ENCODE measurements at places on chromosomes 4 and X.

GRCh38 chr4:177235026-177235425 lies 74.6 kb upstream of the NEIL3 start:
- DNase-seq = no peak

DNA sequence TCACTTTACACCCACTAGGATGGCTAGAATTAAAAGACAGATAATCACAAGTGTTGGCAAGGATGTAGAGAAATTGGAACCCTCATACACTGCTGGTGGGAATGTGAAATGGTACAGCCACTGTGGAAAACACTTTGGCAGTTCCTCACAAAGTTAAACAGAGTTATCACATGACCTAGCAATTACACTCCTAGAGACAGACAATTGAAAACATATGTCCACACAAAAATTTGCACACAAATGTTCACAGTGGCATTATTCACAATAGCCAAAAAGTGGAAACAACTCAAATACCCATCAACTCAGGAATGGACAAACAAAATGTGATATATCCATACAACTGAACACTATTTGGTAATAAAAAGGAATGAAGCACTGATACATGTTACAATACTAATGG lies 5.7 kb downstream of the ZNF280C start:
- no peak for DNase-seq

GRCh38 chr4:73815145-73815544 lies 21.3 kb upstream of the CXCL6 start:
- DNase-seq = no peak

- no peak for DNase-seq
These were observed 6.0 kb downstream of the SLC2A9 start for GRCh38 chr4:10015140-10015753.

DNA sequence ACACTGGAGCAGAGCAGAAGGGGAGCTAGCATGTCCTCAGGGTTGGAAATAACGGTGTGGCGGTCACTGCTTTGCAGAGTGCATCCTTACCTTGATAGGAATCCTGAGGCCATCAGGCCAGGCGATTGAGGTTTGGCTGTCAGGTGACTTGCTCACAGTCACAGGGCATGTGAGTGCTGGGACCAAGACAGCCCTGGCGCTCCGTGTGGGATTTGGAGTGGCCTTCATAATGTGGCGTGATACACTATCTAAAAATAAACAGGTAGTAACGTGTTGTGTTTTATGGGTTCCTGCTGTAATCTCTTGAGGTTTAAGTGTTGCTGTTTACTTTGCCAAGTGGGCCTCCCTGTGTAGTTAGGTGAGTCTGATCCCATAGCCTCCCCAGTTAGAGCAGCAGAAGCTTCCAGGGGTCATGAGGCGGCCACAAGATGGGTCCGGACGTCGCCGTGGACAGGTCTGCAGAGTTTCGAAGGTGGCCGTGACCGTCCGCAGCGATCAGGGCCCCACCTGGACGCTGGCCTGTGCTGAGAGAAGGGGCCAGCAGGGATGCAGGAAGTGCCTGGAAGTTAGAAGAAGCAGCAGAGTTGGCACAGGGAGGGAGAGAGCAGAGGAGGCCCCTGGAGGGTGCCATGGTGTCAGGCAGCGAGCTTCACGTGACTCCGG lies 27.7 kb downstream of the RGS12 start:
- no peak for DNase-seq

DNA sequence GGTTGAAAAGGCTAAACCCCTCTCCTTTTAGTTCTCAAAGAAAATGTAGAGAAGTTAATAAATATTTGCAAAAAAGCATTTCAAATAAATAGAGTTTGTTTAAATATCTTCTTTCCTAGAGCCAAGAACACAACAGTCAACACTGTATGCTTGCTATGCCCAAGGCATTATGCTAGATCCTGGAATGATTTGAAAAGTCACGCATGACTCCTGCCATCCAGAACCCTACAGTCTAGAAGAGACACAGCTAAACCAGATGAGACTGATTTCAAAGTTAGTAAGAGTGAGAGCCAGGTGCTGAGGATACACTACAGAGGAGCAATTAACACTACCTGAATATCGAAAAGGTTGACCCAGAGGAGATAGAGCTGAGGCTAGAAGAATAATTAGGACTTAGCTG lies 205.8 kb downstream of the NWD2 start:
- no peak for DNase-seq

- peak; percentile 0 for DNase-seq
These were observed at the start of gene RAB9B for GRCh38 chrX:103831803-103832544. RAB9B (minus strand) TSS chrX:103832257; CDS start chrX:103825784, 6,473 bp downstream.

DNA sequence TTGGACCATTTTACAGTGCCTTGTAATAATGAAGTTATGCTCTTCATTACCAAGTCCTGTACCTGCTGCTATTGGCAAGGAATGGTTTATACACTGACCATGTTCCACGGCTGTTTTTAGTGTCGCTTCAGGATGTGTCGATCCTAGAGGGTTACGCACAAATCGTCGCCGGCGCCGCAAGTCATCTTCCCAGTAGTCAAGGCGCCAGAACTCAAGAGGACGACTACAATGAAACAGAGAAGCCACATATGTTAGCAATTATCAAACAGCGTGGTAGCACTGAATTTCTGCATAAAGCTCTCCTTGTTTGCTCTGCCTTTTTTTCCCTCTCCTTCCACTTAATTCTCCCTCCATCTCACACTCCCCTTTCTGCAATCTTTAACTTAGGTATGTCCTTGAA lies 17.0 kb downstream of the MAB21L2 start:
- no peak for DNase-seq

DNA sequence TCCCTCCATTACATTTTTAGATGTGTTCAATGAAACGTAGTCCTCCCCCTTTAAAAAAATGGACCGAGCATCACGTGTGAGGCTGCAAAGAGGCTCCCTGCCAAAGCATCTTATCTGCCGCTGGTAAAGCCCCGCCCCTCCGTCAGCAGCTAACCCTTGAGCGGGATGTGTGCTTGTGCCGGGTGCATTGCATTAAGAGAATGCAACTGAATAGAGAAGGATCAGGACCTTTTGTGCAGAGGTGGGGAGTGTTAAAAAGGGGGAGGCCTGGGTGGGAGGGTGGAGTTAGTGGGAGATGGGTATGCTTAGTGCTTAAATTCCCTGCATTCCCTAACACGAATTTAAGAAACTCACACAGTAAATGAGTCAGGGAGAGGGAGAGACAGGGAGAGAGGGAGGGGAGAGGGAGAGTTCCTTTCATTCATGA lies 66.0 kb downstream of the TBL1X start:
- peak; percentile 28 for DNase-seq

GRCh38 chrX:152202886-152203285 lies 64.5 kb upstream of the MAGEA10 start:
- no peak for DNase-seq

DNA sequence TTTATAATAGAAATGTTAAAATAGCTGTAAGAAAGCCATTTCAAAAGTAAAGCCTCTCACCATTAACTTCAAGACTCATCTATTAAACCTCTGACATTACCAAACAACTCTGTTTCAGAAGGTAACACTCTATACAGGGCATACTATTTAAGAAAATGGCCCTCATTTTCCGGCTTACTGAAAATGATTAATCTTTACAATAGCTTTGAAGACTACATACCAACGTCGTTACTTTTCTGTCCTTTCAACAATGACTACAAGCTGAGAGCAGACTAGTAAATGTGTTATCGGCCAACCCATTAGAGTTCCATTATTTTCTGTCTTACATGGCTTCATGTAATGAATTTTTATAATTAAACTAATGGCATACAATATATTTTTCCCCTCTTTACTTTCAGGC lies 593.6 kb upstream of the FTHL17 start:
- no peak for DNase-seq

GRCh38 chr4:40606239-40606767 lies 23.4 kb downstream of the RBM47 start:
- DNase-seq = no peak

DNA sequence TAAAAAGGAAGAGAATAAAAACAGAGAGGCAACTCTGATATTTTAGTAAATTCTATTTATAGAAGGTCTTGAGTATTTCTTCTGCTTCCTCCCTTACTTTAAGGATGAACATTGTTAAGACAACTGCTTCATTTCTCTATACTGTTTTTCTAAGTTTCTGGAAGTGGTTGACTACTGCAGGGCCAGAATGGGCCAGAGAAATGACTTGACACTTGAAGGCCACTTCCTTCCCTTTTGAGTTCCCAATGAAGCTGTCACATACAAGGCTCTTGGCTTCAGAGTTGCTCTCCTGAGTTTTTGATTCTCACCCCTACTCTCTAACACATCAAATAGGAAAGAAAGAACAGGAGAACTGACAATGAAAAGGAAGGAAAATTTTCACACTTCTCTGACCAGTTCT lies 37.6 kb downstream of the PKD2 start:
- no peak for DNase-seq

- DNase-seq = no peak
These were observed 36.0 kb upstream of the NSUN7 start for GRCh38 chr4:40713798-40714197.

GRCh38 chr4:3207531-3208037 lies 41.4 kb upstream of the MSANTD1 start:
- no peak for DNase-seq

DNA sequence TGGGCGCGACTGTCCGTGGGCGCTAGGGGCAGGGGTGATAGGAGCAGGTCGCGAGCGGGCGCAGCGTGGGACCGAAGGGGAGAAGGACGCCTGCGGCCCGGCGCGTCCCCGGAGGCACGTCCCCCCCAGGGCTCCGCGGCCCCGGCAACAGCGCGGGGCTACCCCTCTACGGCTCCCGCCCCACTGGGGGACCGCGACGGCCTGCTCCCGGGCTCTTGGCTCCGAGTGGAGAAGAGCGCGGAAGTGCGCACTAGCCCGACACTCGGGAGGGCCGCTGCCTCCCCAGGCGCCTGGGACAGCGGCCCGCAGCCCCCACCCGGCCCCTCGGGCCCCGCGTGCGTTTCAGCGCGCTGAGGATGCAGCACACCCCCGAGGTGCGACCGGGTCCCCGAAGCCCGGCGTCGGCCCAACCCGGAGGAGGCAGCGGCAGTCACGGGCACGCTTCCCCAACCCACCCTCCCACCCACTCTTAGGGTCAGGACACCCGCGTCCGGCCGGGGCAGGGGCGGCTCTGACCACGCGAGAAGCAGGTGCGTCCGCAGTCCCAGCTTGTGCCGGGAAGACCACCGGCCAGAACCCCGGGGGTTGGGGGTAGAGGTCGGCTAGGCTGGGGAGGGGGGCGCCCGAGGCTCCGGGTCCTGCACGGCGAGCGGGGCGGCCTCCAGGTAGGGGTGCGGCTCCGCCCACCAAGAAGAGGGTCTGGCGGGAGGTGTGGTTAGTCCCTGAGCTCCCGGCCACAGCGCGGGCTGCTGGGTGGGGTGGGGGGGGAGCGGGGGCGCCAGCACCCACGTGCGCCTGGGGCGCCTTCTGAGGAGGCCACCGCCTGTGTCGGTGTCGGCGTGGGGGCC lies 18.5 kb upstream of the NAT8L start:
- DNase-seq = no peak

GRCh38 chrX:102808336-102808735 lies 87.8 kb downstream of the GPRASP3 start:
- DNase-seq = no peak

DNA sequence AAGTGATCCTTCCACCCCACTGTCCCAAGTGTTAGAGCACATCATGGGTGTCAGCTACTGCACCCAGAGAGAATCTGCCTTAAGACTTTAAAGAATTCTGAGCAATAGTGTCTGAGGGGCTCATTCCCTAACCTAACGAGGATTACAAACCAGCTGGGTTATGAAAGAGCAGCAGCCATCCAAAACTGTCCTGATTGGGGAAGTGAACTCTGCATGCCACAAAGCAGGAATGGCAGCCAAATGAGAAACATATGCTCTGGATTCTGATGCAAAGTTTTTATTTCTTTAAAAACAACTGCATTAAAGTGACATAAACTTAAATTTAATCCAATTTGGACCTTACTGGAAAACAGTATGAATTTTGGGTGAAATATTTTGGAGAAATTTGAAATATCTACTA lies 103.2 kb downstream of the ANXA3 start:
- DNase-seq = no peak

DNA sequence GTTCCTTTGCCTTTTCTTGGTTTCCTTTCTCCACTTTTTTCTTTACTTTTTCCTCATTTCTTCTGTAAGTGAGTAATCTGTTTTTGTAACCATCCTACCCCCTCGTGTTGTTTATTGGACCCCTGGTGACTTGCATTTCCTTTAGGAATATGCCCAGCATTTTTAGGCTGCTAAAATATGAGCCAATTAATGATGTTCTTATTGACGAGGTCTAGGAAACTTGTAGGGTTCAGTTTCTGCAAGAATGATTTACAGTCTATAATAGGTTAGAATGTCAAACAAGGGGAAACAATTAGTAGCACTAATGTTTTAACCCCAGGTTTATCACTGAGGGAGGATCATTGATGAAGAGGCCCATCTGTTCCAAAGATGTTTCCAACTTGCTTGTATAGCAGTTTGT lies 79.0 kb downstream of the CPE start:
- DNase-seq = no peak

DNA sequence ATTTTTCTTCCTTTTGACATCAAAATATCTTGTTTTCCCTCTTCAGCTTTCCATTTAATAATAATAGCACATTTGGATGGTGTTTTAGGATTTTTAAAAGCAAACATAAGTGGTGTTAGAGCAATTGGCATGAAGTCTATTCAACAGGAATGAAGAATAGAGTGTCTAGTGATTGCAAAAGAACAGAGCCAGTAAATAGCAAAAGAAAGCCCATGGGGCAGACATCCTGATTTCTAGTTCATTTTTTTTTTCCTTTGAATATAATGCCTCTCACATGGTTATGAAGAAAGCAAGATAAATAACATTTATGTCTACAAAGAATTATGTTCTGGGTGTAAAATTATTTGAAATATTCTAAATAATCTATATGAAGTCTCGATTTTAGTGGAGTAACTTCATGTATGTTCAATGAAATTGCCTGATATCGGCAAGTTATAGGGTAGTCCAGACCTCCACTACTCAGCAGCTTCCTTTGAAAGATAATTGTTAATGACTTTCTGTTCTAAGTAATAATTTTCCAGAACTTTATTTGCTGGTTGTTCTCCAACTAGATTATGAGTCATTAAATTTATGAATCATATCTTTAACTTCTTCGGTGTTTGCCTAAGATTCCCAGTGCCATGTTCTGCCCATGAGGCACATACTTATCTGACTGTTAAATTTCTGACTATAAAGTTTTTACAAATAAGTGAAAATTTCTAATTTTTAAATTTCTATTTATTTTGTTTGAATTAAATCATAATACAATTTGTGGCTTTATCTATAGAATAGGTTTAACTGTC lies 587.9 kb downstream of the TLL1 start:
- DNase-seq = no peak

- DNase-seq = no peak
These were observed 272.8 kb upstream of the EPHA5 start for GRCh38 chr4:65943076-65943475.

GRCh38 chr4:175916626-175917351 lies 104.7 kb upstream of the GPM6A start:
- no peak for DNase-seq

- DNase-seq = no peak
These were observed 1531.2 kb downstream of the STIM2 start for GRCh38 chr4:28391877-28392276.

- DNase-seq = no peak
These were observed 67.6 kb downstream of the POLA1 start for GRCh38 chrX:24761306-24761705.

GRCh38 chr4:131251321-131251720 lies 1897.8 kb upstream of the PCDH10 start:
- DNase-seq = no peak

All from CD8-positive, alpha-beta memory T cell (primary cell).